ENCODE measurements at places on chromosomes 16 and 17.

DNA sequence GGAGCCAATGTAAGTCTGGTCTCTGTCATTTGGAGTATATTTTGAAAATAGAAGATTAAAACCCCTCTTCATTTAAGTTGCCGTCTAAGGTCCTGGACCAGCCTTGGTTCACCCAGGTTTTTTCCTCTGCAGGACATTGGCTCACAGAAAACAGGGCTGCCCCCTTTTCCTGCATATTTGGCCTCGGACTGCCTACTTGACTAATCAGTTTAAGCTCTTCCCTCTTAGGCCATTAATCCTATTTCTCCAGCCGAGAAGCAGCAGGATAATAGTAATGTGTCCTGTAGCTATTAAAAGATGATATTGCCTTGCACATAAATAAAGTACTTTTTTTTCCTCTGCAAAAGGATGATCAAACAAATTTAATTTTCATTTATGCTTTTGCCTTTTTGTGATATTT, 52.1 kb downstream of the PRKCA start:
- DNase-seq, result no peak

DNA sequence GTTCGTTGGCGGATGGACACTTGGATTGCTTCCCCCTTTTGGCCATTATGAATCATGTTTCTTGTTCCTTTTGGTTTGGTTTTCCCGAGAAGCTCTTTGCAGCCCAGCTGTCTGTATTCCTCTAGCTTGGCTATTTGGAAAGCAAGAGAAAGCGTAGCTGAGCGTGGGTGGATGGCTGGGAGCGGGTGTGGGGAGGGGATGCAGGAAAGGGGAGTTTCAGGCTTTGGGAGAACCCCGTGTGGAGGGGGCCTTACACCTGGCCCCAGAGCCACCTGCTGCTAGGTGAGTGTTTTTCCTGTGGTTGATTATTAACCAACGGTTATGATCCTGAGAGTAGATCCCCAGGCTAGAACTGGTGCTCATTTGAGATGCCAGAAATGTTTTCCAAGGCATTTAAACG, 103.7 kb downstream of the RAP1GAP2 start:
- peak; percentile 5 for DNase-seq

DNA sequence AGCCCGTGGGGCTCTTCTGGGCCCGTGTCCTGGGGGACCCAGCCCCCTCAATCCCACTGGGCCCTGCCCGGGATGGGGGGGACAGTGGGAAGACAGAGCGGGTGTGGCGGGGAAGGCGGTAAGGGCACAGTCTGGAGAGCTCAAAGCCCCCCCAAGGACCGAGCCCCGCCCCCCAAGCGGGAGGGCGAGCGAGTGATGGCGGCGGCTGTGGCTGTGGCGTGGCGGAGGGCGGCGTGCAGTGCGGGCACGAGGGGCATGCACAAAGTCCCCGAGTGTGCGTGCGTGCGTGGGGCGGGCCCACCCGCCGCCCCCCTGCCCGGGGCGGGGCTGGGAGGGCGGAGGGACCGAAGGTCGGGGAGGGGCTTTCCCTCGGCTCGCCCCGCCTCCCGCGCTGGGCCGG, 3.6 kb upstream of the WDR24 start:
- DNase-seq, result no peak

- DNase-seq, result no peak
Measured at GRCh38 chr16:69535123-69536050, 30.4 kb upstream of the NFAT5 start.

DNA sequence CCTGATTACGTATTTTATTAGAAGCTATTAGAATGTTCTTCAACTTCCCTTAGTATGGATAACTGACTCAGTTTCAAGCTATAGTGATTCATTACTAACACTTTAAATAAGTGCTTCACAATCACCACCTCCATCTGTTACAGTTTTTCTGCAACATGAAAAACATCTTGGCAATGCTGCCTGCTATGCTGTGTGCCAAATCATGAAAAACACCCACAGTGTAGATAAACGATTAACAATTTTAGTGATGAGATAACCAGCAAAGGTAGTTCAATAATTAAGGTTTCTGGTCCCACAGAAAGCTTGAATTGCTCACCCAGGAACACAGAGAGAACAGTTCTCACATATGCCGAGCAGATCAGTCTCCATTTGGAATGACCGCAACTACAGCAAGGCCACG, 51.4 kb upstream of the SLC25A19 start:
- no peak for DNase-seq

DNA sequence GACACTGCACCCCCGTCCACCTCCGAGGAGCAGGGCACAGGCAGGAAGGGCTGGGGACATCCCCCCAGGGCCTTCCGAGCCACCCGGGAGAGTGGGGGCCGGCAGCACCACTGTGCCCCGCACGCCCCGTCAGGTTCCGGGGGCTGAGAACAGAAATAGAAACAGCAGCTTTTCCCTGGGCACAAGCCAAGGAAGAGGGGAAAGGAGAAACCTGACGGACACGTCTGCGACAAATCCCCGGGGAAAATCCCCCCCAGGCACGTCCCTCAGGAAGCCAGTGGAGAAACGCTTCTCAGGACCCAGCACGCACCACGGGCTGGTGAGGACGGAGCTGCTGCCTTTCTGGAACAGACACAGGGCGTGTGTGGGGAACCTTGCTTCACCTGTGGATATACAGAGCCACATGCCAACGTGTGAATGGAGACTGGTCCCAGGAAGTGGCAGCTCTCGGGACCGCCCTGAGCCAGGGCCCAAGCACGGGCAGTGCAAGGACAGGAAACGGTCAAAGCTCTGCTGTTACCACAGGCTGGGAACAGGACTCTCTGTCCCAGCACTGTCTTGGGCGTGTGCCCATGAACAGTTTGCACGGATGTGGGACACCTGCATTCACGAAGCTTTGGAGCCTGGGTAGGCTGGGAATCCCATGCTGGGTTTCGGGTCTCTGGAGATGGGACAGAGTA, 1.2 kb upstream of the TMEM204 start:
- DNase-seq, result no peak

DNA sequence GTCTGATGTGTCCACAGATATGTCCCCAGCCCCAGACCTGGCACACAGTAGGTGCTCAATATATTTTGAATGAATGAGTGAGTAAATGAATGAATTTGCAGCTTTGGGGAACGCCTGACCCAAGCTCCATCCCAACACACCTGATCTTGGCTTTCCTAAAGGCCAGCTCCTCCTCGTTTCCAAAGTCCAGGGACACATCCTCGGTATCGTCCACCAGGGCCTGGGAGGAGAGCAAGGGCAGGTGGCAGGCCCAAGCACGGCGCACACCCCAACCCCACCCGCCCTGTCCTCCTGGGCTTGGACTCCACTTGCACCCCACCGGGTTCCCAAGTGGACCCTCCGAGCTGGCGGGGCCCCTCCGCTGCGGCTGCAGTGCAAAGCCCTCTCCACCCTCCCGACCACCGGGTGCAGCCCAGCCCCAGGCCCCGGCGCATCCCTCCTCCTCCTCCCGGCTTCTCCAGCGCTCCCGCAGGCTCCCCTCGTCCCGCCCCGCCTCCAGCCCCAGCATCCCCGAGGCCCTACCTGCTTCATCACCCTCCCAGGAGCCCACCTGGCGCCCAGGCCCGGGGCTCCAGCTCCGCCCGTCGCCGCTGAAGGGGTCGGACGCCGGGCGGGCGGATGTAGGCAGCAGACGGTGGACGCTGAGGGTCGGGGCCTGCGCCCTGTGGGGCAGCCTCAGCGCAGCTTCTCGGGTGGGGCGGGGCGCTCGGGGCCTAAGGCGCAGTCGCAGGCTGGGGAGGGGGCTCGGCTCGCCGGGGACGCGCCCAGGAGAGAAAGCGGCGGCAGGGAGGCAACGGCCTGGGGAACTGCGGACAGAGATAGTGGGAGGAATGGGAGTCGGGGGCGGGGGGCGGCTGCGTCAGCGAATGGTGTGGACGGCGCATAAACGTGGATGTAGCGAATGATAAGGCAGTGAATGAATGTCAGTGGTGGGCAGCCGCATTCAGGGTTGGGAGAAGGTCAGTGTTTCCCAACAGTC, at the start of gene TVP23A:
TSS of gene TVP23A (minus strand) at position 832 of the 979 bp plus-strand sequence. CDS start at position 531, 301 bp downstream.
- no peak for DNase-seq

- no peak for DNase-seq
Measured at GRCh38 chr17:10034719-10035475, 129.8 kb upstream of the RCVRN start.

- no peak for DNase-seq
Measured at GRCh38 chr16:62079236-62079635, 43.0 kb upstream of the CDH8 start.

- no peak for DNase-seq
Measured at GRCh38 chr17:79064026-79064425, 10.6 kb upstream of the ENGASE start.

- no peak for DNase-seq
Measured at GRCh38 chr16:86963600-86964575, 353.3 kb downstream of the C16orf95 start.

DNA sequence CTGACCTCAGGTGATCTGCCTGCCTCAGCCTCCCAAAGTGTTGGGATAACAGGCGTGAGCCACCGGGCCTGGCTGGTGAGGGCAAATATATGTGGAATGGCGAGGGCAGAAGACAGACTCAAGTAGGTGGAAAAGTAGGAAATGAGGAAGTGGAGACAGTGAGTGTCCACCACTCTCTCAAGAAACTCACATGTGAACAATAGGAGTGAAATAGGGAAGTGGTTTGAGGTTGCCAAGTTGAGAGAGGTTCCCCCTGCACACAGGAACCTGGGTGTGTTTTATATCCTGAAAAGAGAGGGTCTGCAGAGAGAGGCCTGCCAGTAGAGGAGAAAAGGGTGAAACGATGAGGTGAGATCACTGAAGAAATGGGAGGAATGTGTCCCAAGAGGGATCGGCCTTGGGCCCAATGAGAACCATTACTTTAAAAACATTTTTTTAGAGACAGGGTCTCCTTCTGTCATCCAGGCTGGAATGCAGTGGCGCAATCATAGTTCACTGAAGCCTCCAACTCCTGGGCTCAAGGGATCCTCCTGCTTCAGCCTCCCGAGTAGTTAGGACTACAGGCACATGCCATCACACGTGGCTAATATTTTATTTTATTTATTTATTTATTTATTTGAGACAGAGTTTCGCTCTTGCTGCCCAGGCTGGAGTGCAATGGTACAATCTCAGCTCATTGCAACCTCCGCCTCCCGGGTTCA, 17.1 kb upstream of the CORO1A start:
- DNase-seq, result no peak

DNA sequence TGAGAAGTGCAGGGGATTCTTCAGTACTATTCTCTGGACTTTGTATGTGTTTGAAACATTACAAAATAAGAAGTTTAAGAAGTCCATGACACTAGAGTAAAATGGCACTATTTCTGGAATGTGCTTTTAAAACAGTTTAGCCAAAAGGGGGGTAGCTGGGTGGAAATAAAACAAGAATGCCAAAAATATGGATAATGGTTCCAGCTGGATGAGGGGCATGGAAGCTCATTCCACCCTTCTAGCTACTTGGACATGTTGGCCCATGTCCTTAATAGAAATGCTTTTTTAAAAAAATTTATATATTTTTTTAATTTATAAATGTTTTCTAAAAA, 13.1 kb downstream of the ZC3H7A start:
- DNase-seq, result no peak

- no peak for DNase-seq
Measured at GRCh38 chr17:2054262-2054511, 716 bp upstream of the HIC1 start.

DNA sequence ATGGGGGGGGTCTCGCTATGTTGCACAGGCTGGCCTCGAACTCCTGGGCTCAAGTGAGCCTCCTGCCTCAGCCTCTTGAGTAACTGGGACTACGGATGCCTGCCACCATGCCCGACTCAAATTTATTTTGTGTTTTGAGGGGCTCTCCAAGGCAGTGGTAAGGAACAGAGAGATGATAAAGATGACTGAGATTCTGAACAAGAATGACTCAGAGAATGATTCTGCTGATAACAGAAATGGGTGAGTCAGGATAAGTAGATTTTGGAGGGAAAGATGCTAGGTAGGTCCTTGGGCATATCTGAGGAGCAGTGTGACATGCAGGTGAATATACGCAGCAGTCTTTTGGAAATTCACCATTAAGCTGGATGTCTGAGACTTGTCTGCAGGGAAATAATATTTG, 2.6 kb downstream of the TMEM220 start:
- no peak for DNase-seq

GRCh38 chr17:75490953-75491649, 24.2 kb downstream of the CASKIN2 start:
- no peak for DNase-seq

DNA sequence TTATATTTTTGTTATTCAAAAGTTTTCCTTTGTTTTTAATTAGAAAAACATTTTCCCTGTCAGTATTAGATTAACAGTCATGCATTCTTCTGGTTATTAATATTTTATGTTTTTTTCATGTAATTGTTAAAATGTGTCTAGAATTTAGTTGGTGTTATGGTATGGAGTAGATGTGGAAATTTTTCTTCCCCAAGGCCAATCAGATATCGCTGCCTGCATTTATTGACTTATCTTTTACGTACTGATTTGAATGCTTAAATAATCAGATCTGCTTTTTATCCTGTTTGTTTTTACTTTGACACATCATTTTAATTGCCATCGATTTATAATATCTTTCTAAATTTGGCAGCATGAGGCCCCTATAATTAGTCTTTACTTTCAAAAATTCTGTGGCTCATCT, 13.6 kb downstream of the FTO start:
- DNase-seq, result no peak

DNA sequence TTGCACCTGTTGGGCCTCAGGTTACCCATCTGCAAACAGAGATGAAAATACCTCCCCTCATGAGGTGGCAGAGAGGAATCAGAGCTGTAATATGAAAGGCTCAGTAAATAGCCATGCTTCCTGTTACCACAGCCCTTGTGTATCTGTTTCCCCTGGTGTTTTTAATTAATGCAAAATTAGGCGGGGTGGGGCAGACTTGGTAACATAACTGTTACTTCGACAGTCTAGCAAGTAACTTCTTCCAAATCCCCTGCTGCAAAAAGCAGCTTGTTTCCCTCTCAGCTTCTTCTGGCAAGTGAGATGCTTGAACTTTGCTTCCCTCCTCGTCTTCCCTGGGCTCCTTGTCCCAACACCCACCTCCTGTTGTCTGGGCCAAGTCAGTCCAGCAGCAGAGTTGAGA, 381.5 kb downstream of the CPPED1 start:
- no peak for DNase-seq

DNA sequence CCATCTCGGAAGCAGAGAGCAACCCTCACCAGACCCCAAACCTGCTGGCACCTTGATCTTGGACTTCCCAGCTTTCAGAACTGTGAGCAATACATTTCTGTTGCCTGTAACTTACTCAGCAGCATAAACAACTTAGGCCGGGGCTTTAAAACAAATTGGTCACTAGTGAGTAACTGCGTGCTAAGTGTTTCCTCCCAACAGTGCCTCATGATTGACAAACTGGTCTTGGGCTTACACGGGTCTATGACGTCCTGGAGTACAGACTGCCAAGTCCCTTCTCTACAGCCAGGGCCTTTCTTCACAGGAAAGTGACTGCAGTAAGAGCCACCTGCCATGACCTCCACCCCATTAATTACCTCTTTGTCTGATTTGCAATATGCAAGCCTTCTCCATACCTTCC, 136.7 kb downstream of the XYLT1 start:
- no peak for DNase-seq
